Pancreas (tissue), 10 donors: ENCODE measurements at places on chromosomes 13 and 19. TPM values are rescaled to one million over a fixed set of nuclear protein-coding genes. Genes with fewer than 3 reads are reported as not detected.
A peak's percentile ranks its signal among the peaks of the same experiment; 100 is the strongest.

DNA sequence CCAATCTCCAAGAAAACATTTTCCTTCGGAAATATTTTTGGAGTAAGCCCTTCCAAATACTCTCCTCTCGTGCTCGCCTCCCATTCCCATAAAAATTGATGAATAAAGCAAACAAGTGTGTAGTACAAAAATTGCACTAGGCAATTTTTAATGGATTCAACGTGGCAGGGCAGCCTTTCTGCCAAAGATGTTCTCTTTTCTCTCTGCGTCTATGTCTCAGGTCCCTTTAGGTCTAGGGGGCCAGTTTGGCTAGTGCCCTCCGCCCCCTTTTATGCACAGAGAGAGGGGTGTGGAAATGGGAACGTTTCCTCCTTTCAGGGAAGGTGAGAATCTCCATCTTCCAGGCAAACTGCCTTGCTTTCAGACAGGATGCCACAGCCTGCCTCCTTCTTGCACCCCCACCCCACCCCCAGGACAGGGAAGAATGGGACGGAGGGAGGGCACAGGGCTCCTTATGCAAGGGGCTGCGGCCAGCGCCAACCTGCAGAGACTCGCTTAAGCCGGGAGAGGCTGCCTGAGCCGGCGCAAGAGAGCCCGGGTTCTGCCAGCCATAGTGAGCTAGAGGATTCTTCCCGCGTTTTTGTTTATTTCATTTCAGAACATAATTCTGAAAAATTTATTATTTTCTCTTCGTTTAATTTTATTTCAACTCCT is 2.7 kb upstream of the ZIC2 start:
- DNase-seq = no peak

- DNase-seq = no peak
Observed at GRCh38 chr13:79060216-79060615, 345.8 kb downstream of the RBM26 start.

The ZNF415 gene
- total RNA-seq = 1.9 TPM

DNA sequence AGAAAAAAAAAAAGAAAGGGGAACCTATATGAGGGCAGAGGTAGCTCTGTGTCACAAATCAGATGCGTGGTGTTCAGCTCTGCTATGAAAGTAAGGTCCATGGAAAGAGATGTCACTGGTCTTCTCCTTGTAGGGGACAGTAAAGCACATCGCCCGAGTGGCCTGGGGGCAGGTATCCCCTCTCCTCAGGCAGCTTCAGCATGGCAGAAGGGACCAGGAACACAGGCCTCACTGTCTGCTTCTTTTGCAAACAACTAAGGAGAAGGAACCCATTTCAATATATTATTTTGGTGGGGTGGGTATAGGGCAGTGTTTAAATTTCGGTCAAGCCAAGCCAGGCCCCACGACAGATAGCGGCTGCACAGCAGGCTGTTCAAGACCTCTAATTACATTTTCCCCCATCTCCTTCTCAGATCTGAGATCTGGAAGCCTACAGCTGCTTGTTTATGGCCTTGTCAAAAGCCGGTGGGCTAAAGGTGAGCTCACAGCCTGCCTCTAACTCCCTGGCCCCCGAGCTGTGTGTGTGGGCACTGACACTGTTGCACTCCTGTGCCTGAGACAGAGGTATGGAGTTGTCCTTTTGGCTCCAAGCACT is 72.8 kb downstream of the HSPH1 start:
- no peak for DNase-seq

The B3GNT3 gene
- total RNA-seq = 4.8 TPM

DNA sequence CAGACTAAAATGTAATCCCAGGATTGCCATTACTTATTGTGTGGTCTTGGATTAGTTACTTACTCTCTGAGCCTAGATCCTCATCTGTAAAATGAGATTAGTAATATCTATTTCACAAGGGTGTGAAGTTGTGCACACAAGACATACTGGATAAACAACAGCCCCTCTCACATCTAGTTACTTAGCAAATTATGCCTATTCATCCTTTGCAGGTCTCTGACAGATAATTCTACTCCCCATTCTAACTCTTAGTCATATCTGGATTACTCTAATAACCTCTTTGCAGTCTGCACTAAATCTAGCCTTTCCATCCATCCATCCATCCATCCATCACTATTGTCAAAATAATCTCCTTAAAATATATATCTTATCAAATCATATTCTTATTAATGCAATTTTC is 12.4 kb downstream of the MTRF1 start:
- no peak for DNase-seq

DNA sequence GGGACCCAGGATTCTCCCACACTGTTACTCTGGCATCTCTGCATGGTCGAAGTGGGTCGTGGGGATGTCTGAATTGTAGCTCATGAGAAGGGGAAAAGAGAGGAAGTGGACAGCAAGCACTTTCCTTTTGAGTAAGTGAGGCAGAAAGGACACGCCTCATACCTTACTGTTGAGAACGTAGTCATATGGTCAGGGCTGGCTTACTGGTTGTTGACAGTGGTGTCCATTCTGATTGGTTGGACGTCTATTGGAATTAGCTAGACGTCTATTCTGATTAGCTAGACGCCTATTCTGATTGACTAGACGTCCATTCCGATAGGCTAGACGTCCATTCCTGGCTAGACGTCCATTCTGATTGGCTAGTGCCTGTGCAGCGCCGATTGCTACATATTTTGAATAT is 12.4 kb downstream of the GRIN2D start:
- no peak for DNase-seq

DNA sequence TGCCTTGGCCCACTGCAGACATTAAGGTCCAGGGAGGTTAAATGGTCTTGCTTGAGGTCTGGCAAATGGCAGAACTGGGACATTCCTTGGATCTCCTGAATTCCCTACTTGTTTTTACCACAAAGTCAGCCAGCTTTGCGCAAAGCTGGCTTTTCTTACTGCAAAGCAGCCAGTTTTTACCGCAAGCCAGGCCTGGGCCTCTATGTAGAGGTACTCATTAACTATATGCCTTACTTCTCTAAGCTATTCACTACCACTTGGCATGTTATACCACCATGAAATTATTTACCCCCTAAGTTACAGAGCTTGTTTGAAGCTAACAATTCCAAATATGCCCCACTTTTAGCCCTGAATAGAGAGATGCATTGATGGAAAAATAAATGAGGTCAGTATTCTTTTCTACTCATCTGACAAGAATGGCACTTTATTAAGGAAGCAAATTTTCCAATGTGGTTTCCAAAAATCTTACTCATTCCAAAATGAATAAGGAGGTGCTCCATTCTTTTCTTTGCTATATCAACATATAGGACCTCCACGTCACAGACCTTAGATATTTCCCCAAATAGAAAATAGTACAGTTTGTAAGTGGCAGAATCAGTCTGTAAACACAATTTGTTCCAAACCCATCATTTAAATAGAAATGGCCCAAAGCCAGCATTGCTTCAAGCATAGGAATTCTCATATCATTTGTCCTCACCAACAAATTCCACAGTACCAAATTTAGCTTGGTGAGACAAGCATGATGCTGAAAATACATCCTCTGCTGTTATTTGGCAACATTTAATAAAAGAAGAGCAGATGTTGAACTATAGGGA is 143.9 kb upstream of the TSC22D1 start:
- no peak for DNase-seq

The LMTK3 gene
- total RNA-seq = 3.2 TPM

- DNase-seq = no peak
Observed at GRCh38 chr19:41802770-41803169, 6.4 kb downstream of the CEACAM3 start.

GRCh38 chr19:6735181-6735911 is 2.0 kb downstream of the GPR108 start:
- no peak for DNase-seq

DNA sequence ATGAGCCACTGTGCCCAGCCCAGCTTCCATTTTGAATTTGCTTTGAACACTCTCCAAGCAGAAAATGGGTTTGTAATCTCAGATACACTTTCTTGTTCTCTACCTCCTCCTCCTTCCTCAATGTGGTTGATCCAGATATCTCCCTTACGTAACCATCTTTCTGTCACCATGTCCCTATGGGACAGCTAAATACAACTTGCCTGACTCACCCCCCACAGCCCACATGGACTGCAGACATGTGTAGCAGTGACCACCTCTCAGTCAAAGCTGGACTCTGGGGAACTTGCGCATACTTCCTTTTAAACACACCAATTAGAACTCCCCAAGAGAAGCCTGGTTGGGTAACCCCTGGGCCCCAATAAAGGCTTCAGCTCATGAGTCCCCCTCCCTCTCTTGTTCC is 10.8 kb upstream of the ZNF799 start:
- DNase-seq = no peak

DNA sequence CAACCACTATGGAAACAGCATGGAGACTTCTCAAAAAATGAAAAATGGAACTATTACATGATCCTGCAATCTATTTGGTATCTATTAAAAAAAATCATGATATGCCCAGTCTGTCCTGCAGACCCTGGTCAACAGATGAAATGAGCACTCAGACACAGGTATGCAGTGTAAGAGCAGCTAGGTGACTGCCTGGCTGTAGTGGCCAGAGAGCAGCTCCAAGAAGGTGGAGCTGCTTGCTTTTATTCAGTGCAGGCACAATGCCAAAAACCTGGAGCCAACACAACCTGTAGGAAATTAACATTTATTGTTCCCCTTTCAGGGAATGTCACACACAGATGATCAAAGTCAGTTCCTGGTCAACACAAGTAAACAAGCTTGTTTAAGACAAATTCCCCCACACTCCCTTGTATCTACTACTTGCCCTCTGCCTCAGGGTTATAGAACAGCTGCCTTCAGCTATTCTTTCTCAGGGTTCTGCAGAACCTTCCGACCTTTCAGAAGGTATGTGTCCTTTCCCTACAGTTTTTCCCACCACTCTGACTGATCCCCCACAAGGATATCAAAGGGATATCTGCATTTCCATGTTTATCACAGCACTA is 933.7 kb upstream of the SLITRK5 start:
- DNase-seq = no peak

- no peak for DNase-seq
Observed at GRCh38 chr13:49760558-49760957, 31.9 kb downstream of the KPNA3 start.

The SELENOW gene
- total RNA-seq = 55.4 TPM

- no peak for DNase-seq
Observed at GRCh38 chr13:37179645-37180044, 74.2 kb upstream of the CSNK1A1L start.

GRCh38 chr19:51359294-51359693 is 6.9 kb downstream of the ETFB start:
- DNase-seq = no peak

DNA sequence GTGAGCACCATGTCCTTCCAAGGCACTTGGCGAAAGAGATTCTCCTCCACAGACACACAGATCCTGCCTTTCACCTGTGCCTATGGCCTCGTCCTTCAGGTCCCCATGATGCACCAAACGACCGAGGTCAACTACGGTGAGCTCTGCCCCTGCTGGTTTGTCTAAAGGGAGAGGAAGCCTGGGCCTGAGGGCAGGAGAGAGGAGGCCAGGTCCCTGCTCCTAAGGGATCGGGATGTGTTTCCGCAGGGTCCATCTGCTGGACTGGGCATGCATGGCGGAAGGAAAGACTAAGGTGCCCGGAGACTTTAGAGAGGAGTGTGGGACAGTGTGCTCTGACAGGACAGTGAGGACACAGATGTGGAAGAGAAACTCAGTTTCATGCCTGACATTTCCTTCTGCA is 7.6 kb downstream of the SERPINE3 start:
- DNase-seq = no peak

DNA sequence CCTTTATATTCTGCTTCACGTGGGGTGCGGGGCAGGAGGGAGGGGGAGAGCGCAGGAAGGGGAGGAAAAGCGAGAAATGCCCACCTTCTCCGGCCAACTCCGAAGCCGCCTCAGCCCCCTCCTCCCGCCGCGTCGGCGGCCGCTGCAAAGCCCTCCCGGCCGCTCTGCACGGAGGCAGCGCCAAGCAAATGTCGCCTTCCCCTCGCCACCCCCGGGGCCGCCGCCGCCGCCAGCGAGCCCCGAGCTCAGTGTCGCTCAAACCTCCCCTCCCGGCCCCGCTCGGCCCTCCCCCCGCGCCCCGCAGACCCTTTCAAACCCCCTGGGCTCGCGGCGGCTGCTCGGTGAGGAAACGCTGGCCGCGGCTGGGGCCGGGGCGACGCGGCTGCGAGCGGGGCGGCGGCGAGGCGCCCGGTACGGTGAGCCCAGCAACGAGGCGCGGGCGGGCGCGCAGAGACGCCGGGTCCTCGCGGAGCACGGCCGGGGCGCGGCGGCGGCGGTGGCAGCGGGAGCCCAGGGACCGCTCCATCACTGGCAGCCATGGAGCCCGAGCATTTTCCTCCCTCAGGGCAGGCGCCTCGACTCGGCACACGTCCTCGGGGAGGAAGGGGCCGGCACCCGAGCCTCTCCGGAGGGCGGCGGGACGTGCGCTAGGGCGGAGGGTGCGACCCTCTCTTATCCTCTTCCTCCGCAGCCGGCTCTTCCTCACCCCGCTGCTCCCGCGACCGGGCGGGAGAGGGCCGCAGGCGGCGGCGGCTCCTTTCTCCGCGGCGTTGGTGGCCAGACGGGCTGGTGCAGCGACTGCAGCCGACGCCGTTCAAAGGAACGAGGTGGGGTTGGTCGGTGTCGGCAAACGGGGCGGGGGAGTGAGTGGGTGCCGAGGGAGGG is 463 bp upstream of the TSC22D1 start:
- DNase-seq = peak; percentile 71

GRCh38 chr19:13417054-13417453 is 89.2 kb downstream of the CACNA1A start:
- no peak for DNase-seq

The LINGO3 gene
- not detected for total RNA-seq

DNA sequence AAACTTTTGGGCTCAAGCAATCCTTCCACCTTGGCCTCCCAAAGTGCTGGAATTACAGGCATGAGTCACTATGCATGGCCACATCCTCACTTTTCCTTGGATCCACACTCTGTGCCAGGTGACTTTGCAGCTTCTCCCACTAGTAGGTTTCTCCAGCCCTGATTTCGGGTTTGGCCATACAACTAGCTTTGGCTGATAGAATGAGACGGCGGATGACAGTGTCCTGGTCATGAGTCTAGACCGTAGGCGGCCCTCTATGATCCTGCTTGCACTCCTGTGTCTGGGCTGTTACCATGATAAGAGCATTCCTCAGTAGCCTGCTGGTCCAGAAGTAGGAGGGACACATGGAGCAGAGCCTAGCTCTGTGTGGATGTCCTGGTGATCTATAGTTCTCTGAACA is 112.5 kb upstream of the KL start:
- DNase-seq = no peak

DNA sequence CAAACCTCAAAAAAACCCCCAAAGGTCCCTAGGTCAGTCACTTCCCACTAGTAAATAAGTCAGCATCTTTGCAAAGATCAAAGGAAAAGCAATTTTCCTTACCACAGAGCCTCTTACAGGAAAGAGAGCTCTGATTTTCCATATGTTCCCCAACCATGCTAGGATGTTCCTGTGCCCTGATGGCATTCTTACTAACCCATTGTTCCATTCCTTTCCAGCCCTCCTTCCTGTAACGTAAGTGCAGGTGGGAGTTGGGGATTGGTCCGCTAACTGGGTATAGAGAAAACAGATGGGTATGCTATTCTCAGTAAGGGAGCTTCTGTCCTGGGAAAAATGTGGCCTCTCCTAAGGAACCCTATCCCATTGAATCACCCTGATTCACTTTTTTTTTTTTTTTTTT is 14.3 kb downstream of the DPRX start:
- DNase-seq = no peak
